SJSA1 (cell line): ENCODE measurements at places on chromosomes 16 and 17. TPM values are rescaled to one million over a fixed set of nuclear protein-coding genes. Genes with fewer than 3 reads are reported as not detected.

CCL16 gene
- total RNA-seq: not detected in 2 replicates

TMC8 gene
- total RNA-seq: not detected in 2 replicates

SLC5A11 gene
- 0.16 TPM in 1 of 2 replicates, not detected in the other for total RNA-seq

NPW gene
- not detected in 2 replicates for total RNA-seq

DPEP2 gene
- total RNA-seq: 0.18 TPM in 1 of 2 replicates, not detected in the other

CTRB2 gene
- total RNA-seq: not detected in 2 replicates

ZNF267 gene
- 18.1 and 21.8 TPM in 2 replicates for total RNA-seq

SEZ6 gene
- not detected in 2 replicates for total RNA-seq

P2RX5 gene
- not detected in 2 replicates for total RNA-seq

LGALS9B gene
- not detected in 2 replicates for total RNA-seq

SYT17 gene
- 0.29 and 0.88 TPM in 2 replicates for total RNA-seq

CMTM3 gene
- 13.6 and 18.9 TPM in 2 replicates for total RNA-seq

PRDM7 gene
- total RNA-seq: not detected in 2 replicates

SRL gene
- total RNA-seq: 0.05 and 0.31 TPM in 2 replicates

YPEL3 gene
- 3.1 and 4.8 TPM in 2 replicates for total RNA-seq

SPATA32 gene
- not detected in 2 replicates for total RNA-seq

USP43 gene
- 2.1 and 2.9 TPM in 2 replicates for total RNA-seq

KRTAP2-3 gene
- not detected in 2 replicates for total RNA-seq

ALDH3A1 gene
- not detected in 2 replicates for total RNA-seq
